ENCODE measurements at places on chromosomes 2 and 18. TPM values are rescaled to one million over a fixed set of nuclear protein-coding genes. Genes with fewer than 3 reads are reported as not detected.

GRCh38 chr2:240990726-240991377, 7.6 kb upstream of the SNED1 start:
- H3K36me3 ChIP-seq = no peaks in the 10 kb centered on the region
- H3K27me3 ChIP-seq = no peaks in the 10 kb centered on the region
- H3K4me1 ChIP-seq = peaks cover 32% of the 10 kb centered on the region
- no peak for DNase-seq
- H3K4me3 ChIP-seq = no peak overlapping the region
- no peak overlapping the region for H3K27ac ChIP-seq

The KDSR gene
- total RNA-seq = 26.5 TPM

The CD8B2 gene
- total RNA-seq = not detected

The MARS2 gene
- total RNA-seq = 7.8 TPM

The GKN2 gene
- total RNA-seq = not detected

GRCh38 chr2:238469155-238469554, 42.4 kb downstream of the ASB1 start:
- no peak overlapping the region for H3K27ac ChIP-seq
- H3K27me3 ChIP-seq = no peaks in the 10 kb centered on the region
- H3K4me1 ChIP-seq = no peaks in the 10 kb centered on the region
- H3K36me3 ChIP-seq = no peaks in the 10 kb centered on the region
- no peak for DNase-seq

GRCh38 chr2:127479866-127480743, 46.2 kb downstream of the IWS1 start:
- H3K4me1 ChIP-seq = no peaks in the 10 kb centered on the region
- H3K27ac ChIP-seq = no peak overlapping the region
- H3K27me3 ChIP-seq = no peaks in the 10 kb centered on the region
- H3K4me3 ChIP-seq = no peak overlapping the region
- DNase-seq = no peak
- no peaks in the 10 kb centered on the region for H3K36me3 ChIP-seq

DNA sequence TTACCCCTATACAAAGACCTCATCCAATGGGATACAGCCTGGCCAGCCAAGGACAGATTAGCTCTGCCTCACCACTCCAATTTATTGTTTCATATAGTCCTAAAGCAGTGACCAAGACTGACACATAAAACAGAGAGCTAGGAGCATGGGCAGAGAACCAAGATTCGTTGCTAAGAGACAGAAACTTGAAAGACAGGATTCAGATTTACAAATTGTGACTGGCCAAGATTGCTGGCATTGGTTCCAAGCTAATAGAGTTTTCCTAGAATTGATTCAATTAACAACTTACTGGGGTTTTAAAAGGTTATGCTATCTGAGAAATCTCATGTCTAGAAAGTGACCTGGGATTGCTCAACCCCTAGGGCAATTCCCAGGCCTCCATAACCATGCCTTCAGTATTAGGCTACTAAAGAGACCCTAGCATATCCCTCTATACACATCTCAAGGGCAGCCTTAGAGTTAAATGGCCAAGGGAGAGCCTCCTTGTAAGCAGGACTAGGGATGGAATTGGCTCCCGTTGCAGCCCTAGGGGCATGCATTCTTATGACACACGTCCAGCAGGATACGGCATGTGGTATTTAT, 75.6 kb downstream of the ICOS start:
- no peak overlapping the region for H3K27ac ChIP-seq
- no peaks in the 10 kb centered on the region for H3K36me3 ChIP-seq
- no peaks in the 10 kb centered on the region for H3K27me3 ChIP-seq
- no peak overlapping the region for H3K4me3 ChIP-seq

DNA sequence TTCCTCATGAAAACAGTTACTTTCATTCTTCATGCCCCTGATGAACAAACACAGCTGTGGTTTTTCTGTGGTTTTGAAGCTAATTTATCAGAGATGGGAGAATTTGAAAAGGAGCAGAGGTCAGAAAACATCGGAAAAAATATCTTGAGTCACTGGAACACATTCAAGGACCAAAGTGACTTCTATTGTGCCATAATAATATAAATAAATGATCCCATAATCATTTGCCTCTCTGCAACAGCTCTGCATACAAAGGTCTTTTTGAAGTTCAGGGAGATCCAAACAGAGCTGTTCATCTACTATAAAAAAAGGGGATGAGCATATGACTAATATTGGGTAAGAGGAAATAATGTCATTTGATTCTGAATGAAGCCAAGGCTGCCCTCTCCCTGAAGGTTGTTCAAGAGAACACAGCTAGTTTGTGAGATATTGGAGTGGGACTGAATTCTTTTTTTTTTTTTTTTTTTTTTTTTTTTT, 201.3 kb upstream of the GALNT5 start:
- no peaks in the 10 kb centered on the region for H3K36me3 ChIP-seq
- no peak overlapping the region for H3K4me3 ChIP-seq
- no peaks in the 10 kb centered on the region for H3K4me1 ChIP-seq
- no peaks in the 10 kb centered on the region for H3K27me3 ChIP-seq
- no peak overlapping the region for H3K27ac ChIP-seq
- no peak for DNase-seq

DNA sequence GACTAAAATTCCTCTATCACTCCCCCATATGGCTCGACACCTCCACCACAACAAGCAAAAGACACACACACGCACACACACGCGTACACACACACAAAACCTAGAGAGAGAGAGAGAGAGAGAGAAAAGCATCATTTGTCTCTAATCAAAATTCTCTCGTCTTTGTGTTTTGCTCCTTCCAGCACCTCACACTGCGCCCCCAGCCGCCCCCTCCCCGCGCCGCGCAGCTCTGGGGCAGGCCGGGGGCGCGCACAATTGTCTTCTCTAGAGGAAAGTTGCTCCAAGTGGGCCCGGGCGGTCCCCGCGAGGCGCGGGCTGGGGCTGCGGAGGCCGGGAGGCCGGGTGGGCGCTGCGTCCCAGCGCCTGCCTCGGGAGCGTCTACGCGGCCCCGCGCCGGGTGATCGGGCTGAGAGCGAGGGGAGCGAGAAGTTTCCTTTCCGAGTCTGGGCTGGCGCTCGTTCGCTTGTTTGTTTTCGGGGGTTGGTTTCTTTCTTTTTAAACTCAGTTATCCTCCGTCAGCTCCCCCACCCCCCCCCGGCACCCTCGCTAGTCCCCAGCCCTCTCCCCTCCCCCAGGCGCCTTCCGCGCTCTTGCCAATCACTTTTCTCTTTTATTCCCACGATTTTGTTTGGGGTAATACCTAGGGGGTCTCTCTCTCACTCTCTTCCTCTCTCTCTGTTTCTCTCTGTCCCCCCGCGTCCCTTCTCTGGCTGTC, 4.1 kb downstream of the ZEB2 start:
- H3K4me1 ChIP-seq = peaks cover 8% of the 10 kb centered on the region
- no peaks in the 10 kb centered on the region for H3K36me3 ChIP-seq
- DNase-seq = peak; percentile 43

DNA sequence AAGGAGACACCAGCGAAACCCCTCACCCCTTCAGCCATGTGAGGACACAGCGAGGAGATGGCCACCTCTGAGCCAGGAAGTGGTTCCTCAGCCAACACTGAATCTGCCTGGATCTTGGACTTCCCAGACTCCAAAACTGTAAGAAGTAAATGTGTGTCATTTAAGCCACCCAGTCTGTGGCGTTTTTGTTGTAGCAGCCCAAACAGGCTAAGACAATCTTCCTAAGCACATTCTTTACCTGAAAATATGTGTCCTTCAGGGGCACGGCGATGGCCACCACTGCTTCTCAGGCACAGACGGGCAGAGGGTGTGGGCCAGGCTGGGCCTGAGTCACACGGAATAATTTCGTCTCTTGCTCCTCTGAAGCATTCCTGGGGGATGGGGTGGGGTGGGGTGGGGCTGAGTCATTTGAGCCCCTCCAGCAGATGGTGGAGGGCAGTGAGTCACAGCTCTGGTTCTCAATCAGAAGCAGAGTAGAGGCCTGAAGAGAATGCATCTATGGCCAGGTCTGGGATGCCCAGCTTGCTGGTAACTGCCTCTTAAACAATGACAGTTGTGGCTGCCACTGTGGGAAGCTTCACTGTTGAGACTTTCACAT, 142.4 kb downstream of the CAPN13 start:
- H3K4me3 ChIP-seq = no peak overlapping the region
- no peaks in the 10 kb centered on the region for H3K27me3 ChIP-seq
- H3K27ac ChIP-seq = peak overlapping the region; percentile 55
- no peaks in the 10 kb centered on the region for H3K4me1 ChIP-seq
- DNase-seq = peak; percentile 59
- H3K36me3 ChIP-seq = no peaks in the 10 kb centered on the region

GRCh38 chr2:43407935-43408334, 181.5 kb upstream of the ZFP36L2 start:
- H3K4me1 ChIP-seq = peaks cover 4% of the 10 kb centered on the region
- no peaks in the 10 kb centered on the region for H3K27me3 ChIP-seq
- no peak overlapping the region for H3K27ac ChIP-seq

The CELF4 gene
- 3.2 TPM for total RNA-seq

DNA sequence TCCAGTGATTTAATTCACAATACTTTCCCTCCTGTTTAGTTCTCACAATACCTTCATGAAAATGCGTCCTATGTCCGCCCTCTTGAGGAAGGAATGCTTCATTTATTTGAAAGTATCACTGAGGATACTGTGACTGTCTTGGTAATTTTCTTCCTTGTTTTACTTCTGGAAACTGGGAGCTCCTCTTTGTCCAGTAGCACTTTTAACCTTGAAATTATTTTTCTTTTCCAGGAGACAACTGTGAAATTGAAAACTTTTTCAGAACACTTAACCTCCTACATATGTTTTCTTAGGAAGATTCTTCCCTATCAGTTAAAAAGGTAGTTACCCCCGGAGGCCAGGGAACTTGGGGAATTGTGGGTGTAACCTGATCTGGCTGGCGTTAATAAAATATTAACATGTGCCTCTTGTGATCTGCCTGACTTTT, 58.9 kb upstream of the STON1 start:
- peaks cover 18% of the 10 kb centered on the region for H3K4me1 ChIP-seq
- H3K4me3 ChIP-seq = no peak overlapping the region
- H3K36me3 ChIP-seq = no peaks in the 10 kb centered on the region

The AFTPH gene
- 50.9 TPM for total RNA-seq

GRCh38 chr18:59514203-59514602, 155.1 kb upstream of the LMAN1 start:
- peaks cover 17% of the 10 kb centered on the region for H3K4me1 ChIP-seq
- H3K4me3 ChIP-seq = no peak overlapping the region
- H3K27me3 ChIP-seq = peaks cover 11% of the 10 kb centered on the region
- H3K27ac ChIP-seq = no peak overlapping the region

GRCh38 chr2:120344976-120345581, 857 bp upstream of the INHBB start:
- no peak overlapping the region for H3K27ac ChIP-seq
- no peaks in the 10 kb centered on the region for H3K36me3 ChIP-seq
- H3K4me1 ChIP-seq = peaks cover 39% of the 10 kb centered on the region
- DNase-seq = peak; percentile 46
- peaks cover 69% of the 10 kb centered on the region for H3K27me3 ChIP-seq

GRCh38 chr2:223846515-223846914, 9.1 kb upstream of the AP1S3 start:
- H3K27ac ChIP-seq = peak overlapping the region; percentile 60
- no peak for DNase-seq
- no peaks in the 10 kb centered on the region for H3K36me3 ChIP-seq
- no peak overlapping the region for H3K4me3 ChIP-seq

The C2orf78 gene
- total RNA-seq = not detected

GRCh38 chr18:68532328-68532885, 182.5 kb downstream of the TMX3 start:
- no peaks in the 10 kb centered on the region for H3K36me3 ChIP-seq
- no peak for DNase-seq
- no peak overlapping the region for H3K4me3 ChIP-seq

- no peak overlapping the region for H3K27ac ChIP-seq
- H3K27me3 ChIP-seq = no peaks in the 10 kb centered on the region
- H3K36me3 ChIP-seq = no peaks in the 10 kb centered on the region
- no peak for DNase-seq
- no peak overlapping the region for H3K4me3 ChIP-seq
These were observed 121.2 kb downstream of the TXNL1 start for GRCh38 chr18:56517196-56517595.

DNA sequence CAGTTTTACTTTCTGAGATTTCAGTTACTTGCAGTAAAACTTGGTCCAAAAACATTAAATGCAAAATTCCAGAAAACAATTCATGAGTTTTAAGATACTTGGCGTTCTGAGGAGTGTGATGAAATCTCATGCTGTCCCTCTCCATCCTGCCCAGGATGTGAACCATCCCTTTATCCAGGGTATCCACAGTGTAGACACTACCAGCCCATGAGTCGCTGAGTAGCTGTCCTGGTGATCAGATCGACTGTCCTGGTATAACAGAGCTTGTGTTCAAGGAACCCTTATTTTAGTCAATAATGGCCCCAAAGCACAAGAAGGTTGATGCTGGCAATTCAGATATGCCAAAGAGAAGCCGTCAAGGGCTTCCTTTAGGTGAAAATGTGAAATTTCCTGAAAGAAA, 3.2 kb downstream of the SP100 start:
- no peak overlapping the region for H3K4me3 ChIP-seq
- H3K4me1 ChIP-seq = peaks cover 4% of the 10 kb centered on the region
- no peaks in the 10 kb centered on the region for H3K36me3 ChIP-seq
- no peaks in the 10 kb centered on the region for H3K27me3 ChIP-seq
- DNase-seq = no peak

- peaks cover 18% of the 10 kb centered on the region for H3K4me1 ChIP-seq
- H3K27ac ChIP-seq = peak overlapping the region; percentile 44
- no peaks in the 10 kb centered on the region for H3K27me3 ChIP-seq
- H3K4me3 ChIP-seq = no peak overlapping the region
- no peak for DNase-seq
- H3K36me3 ChIP-seq = no peaks in the 10 kb centered on the region
These were observed 42.9 kb upstream of the RFX8 start for GRCh38 chr2:101517758-101518271.

GRCh38 chr2:166516712-166517303, 22.8 kb upstream of the SCN7A start:
- no peaks in the 10 kb centered on the region for H3K36me3 ChIP-seq
- DNase-seq = peak; percentile 41
- H3K4me1 ChIP-seq = no peaks in the 10 kb centered on the region
- H3K27me3 ChIP-seq = no peaks in the 10 kb centered on the region

- H3K27ac ChIP-seq = no peak overlapping the region
- peaks cover 10% of the 10 kb centered on the region for H3K4me1 ChIP-seq
- no peak for DNase-seq
These were observed 4.3 kb downstream of the TYW5 start for GRCh38 chr2:199951023-199951422.

The KCNK3 gene
- 10.5 TPM for total RNA-seq

The BMP10 gene
- 0.27 TPM for total RNA-seq
